ENCODE measurements at places on chromosomes 2 and 18.

DNA sequence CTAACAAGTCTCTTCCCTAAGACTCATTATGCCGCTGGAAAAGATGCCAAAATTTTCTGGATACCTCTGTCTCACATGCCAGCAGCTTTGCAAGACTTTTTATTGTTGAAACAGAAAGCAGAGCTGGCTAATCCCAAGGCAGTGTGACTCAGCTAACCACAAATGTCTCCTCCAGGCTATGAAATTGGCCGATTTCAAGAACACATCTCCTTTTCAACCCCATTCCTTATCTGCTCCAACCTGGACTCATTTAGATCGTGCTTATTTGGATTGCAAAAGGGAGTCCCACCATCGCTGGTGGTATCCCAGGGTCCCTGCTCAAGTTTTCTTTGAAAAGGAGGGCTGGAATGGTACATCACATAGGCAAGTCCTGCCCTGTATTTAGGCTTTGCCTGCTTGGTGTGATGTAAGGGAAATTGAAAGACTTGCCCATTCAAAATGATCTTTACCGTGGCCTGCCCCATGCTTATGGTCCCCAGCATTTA lies 26.3 kb downstream of the DHRS9 start:
- no peak for DNase-seq

DNA sequence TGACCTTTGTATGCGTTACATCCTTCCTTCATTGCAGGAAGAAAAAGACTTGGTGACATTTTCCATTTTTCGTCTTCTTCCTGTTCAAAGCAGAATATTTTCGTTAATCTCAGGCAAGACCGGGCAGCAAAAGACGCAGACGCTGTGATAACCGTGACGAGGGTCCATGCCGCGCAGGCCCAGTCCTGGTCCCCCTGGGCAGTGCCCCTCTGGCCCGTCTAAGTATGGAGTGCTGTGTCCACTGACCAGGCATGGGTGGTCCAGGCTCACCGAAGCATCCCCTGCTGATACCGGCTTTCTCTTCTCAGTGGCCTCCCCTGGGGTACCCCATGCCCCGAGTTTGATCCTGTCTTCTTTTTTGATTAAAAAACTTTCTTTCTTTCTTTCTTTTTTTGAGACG lies 135.2 kb upstream of the ASB18 start:
- DNase-seq, result no peak

DNA sequence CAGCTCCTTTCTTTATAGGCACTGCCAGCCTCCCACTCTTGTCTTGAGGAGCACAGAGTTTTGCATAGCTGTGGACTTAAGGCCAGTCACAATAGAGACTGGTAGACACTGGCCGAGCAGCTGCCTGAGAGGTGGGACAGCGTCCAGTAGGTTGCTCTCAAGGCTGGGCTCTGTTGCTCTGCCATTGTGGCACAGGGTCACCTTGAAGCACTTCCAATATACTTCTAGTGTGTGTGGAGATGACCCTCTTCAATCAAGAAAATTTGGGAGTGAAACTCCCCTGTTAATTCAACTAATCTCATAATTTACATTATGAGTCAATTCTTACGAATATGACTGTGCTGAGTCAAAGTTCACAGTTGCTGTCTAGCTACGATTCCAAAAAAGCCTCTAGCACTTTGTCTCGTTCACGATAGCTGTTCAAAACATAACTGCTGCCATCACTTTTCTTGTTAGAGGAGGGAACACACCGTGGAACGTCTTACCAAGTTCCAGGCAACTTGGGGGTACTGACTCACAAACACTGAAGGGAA lies 636.2 kb downstream of the EPHA4 start:
- DNase-seq, result no peak

GRCh38 chr18:47593744-47594472 lies 336.6 kb downstream of the SMAD2 start:
- no peak for DNase-seq

DNA sequence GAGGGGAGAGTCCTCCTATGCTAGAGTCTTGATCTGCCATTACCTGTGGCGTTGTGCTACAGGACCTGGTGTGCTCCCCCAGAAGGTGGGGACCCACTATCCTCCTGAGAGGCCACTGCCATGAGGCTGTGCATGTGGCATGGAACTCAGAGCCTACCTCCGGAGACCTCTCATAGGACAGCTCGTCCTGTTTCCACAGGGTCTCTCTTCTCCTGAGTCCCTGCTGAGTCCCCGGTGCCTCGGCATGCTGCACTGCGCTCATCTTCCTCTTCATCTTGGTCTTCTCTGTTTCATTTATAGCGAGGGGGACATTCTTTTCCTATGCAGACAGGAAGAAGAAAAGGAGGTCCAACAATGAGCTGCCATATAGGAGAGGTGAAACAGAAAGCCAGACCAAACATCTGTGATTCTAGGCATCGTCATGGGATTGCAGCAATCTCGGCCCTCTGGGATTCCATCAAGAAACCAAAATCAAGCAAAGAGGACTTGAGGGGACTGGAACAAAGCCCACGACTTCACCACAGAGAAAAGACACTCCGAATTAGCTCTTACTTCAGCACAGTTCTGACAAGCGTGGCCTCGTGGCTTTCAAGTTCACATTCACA lies 83.7 kb downstream of the KCNF1 start:
- DNase-seq, result no peak

GRCh38 chr2:45024600-45025291 lies 15.5 kb upstream of the SIX2 start:
- DNase-seq, result no peak

DNA sequence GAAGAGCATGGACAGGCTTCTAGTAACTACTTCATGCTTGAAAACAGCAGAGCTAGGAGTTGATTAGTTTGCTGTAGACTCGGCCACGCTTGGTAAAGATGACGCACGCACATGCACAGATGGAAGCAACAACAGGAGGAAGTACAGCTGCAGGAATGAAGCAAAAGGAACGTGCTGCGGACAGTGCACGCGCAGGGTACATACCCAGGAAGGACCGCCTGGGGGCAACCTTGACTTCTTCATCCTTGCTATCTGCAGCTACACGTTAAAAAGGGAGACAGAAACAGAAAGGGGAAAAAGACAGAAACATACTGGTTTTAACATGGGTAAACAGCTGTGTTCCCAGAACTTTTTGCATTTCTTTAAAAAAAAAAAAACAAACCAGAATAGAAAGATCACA lies 17.7 kb downstream of the SLC66A2 start:
- no peak for DNase-seq

DNA sequence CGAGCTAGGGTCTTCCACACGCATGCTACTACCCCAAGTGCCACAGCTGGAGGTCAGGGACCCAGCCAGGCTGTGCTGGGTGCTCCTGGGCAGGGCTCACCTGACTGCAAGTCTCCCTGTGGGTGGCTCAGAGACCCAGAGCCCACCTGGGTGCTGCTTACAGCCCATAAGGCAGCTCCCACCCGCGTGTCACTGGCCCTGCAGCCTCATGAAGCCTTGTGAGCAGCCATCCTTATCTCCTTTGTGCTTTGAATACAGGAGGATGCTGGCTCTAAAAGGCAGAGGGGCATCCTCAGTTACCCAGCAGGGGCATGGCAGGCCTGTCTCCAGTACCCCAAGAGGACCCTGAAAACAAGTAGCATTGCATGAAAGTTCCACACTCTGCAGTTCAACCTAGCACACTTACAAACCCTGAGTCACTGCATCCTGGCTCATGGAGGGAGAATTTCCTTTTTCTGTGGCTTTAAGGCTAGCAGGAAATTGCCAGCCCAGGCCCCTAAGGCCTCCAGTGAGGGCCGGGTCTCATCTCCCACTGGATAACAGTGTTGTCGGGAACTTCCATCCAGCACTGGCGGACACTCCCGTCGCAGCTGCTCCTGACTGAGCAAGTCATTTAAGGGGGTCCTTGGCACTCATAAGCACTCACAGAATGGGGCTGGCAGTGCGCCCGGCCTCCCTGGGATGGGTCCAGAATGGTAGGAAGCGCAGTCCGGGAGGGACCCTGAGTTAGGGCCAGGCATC lies 137.1 kb downstream of the RPIA start:
- DNase-seq, result no peak

DNA sequence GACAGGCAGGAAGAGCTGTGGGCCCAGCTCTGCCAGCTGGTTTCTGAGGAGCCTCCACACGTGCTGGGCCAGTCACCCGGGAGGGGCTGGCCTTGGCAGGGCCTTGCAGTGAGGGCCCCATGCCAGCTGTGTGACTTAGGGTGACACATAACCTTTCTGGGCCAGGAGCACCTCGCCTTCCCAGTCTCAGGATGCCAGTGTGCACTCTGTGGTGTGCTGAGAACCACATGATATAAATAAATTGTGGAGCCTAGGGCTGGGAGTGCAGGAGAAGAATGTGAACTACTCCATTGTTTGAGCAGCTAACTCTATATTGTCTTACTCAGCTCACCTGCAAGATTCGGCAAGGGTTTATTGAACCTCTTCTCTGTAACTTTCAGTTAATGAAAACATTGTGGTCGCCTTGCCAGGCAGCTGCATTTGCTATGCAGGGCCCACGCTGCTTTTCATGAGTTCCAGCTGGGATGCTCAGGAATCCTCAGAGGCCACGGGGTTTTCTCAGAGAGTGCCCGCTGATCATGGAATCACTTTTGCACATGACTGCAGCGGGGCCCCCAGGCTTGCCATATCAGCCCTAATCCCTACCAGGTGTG lies 222.3 kb downstream of the SH3RF3 start:
- DNase-seq, result peak; percentile 22

DNA sequence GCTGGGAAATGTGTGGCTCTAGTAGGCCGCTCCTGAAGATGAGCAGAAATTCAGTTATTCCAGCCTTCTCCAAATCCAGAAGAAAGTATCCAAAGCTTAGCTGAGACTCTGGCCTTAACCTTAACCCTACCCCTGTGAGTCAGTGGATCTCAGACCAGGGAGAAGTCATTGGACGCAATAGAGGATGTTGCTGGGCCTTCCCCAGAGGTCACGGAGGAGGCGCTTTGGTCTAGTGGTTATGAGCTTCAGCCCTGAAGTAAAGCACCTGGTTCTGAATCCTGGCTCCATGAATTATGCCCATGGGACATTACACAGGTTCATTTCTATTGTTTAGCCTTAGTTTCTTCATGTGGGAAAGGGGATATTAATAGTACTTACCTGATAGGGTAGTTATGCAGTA lies 24.0 kb downstream of the PKDCC start:
- no peak for DNase-seq

DNA sequence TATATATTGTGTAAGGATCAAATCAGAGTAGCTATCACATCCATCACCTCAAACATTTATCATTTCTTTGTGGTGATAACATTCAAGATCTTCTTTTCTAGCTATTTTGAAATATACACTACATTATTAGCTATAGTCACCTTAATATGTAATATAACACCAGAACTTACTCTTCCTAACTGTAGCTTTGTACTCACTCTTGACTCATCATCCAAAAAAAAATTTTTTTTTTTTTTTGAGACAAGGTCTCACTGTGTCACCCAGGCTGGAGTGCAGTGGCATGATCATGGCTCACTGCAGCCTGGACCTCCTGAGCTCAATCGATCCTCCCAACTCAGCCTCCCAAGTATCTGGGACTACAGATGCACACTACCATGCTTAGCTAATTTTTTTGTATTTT lies 153.3 kb downstream of the EML6 start:
- no peak for DNase-seq

DNA sequence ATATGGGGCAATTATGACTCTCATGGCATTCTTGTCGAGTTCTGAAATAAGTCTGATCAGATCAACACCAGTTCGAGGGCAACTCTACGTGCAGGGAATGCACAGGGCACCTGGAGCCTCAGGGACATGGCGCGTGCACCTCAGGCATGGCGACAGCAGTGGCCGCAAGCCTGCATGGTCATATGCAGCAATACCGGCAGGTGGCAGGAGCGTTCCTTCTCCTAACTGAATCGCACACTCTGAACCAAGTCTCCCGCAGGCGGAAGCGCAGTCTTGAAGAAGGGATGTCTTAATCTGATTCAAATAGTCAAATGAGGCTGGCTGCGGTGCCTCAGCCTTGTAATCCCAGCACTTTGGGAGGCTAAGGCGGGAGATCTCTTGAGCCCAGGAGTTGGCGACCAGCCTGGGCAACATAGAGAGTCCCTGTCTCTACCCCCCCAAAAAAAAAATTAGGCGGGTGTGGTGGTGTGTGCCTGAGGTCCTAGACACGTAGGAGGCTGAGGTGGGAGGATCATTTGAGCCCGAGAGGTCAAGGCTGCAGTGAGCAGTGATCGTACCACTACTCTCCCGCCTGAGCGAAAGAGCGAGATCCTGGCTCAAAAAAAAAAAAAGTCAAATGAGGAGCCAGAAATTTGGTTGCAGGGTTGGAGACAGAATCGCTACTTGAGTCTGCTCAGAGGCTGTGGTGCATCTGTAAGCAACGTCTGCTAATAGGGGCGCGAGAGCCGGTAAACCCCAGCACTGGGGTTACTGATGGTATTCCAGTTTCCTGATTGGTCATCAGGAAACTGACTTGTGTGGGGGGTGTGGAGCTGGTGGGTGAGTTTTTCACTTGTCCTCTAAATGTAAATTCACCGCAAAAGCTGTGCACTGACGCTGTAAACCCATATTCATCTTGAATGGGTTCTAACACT lies 28.8 kb downstream of the FHL2 start:
- DNase-seq, result peak; percentile 78

DNA sequence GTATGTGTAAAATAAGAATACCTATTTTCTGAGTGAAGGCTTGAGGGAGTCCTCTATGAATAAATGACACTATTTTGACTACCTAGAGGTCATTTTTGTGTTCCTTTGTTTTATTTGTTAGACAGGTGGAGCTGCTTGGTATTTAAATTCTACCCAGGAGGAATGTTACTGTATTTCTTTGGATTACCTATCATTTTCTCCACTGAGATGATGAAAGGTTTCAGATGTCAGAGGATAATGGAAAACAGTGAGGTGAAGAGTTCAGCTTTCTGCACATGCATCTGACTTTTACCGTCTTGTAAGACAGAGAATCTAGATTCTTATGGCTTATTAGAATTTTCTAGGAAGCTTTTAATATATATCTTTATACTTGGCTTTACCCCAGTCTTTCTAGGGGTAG lies 689.8 kb upstream of the NXPH2 start:
- no peak for DNase-seq

- no peak for DNase-seq
Observed at GRCh38 chr2:27583390-27583915, 611 bp downstream of the ZNF512 start.

DNA sequence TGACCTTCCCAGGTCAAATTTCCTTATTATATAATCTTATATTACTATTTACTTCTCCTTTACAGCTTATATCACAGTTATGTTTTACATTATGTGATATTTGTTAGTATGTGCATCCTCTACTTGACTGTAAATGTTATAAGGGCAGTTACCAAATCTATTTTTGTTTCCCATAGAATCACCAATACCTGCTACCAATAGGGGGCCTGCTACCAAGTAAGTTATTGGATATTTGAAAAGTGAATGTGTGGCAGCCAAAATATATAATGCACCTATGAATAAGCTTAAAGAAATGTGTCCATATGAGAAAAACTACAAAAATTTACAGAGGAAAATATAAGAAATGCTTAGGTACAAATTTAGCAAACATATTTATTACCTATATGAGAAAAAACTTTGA lies 23.9 kb upstream of the CTAGE1 start:
- DNase-seq, result no peak

DNA sequence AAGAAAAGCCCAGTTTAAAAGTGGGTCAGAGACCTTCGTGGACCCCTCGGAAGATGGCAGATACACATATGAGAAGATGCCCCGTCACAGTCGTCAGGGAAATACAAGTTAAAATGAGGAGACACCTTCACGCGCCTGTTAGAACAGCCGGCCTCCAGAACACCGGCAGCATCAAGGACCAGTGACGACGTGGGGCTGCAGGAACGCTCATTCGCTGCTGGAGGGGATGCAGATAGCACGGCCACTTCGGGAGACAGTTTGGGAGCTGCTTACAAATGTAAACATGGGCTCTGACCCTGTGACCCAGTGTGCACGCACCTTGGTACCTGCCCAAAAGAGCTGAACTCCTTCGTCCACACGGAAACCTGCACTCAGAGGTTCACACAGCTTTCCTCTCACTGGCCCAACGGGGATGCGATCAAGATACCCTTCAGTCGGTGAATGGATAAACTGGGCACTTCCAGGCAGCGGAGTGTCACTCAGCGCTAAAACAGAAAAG lies 83.7 kb upstream of the CTDP1 start:
- no peak for DNase-seq
